SW480 (cell line): ENCODE measurements at places on chromosomes 4 and X.

GRCh38 chrX:16144420-16144819 is 21.1 kb downstream of the GRPR start:
- no peak for DNase-seq

GRCh38 chrX:129654652-129655546 is at the start of gene APLN:
Gene APLN, minus strand, starts transcription at chrX:129654956. Its CDS starts 326 bp downstream, at chrX:129654630.
- peak; percentile 37 for DNase-seq

- peak; percentile 42 for DNase-seq
These were observed 80.3 kb upstream of the DCLK2 start for GRCh38 chr4:149997881-149998421.

DNA sequence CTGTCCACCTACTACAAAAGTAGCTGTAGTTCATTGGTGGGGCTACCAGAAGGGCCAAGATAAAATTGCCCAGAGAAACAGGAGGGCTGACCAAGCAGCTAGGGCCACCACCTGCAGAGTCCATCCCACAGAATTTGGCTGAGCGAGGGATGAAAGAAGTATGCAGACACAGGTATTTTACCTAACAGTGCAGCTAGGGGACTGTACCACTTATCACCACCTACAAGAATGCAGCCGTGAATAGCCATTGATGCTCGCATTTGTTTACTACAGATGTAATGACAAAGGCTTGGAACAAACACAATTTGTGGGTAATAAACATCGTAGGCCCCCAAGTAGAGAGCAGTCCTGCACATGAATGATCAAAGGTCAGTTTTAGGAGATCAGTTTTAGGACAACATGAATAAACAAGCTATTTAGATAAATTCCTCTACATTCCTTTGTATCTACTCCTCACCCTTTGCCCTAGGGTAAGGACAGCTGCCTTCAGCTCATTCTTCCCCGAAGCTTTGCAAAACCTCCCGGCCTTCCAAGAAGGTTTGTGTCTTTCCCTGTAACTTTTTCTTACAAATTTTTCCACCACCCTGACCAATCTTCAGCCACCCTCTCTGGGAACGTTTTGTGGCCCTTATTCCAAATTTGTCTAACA is 49.5 kb downstream of the ZNF718 start:
- no peak for DNase-seq

DNA sequence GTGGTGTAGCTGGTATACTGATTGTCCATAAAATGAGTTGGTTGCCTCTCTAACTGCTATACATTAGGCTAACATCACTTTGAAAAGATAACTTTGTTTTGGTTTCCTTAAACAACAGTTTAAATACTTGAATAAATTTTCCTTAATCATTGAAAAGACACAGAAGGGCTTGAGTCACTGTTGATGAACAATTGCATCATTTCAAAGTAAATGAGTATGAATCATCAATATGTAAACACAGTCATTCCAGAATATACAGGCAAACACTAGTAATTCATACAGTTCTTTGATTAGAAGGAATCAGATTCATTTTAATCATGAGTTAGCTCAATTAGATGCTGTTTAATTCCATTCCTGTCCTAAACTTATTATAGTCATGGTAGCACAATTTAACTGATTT is 160.6 kb downstream of the AFF2 start:
- DNase-seq, result peak; percentile 1

GRCh38 chrX:44415639-44416386 is 72.3 kb upstream of the EFHC2 start:
- no peak for DNase-seq

- no peak for DNase-seq
These were observed 427 bp downstream of the NKX1-1 start for GRCh38 chr4:1405636-1406393.

GRCh38 chr4:111698361-111698760 is 446.9 kb upstream of the FAM241A start:
- DNase-seq, result no peak

DNA sequence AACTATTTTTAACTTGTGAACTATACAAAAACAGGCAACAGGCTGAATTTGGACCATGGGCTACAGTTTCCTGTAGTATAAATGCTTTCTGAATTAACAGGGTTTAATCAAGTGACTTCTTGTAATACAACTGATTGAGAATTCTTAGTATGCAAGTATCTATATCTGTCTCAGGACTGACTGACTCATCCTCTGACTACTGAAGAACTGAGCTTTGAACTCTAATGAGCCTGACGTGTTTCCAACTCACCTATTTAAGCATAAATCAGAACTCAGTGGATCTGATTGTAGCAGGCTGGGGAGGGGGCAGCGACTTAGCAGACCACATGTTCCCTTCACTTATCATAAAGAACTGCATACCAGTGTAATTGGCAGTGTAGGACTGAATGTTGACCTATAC is 7.8 kb downstream of the SPATA4 start:
- no peak for DNase-seq

DNA sequence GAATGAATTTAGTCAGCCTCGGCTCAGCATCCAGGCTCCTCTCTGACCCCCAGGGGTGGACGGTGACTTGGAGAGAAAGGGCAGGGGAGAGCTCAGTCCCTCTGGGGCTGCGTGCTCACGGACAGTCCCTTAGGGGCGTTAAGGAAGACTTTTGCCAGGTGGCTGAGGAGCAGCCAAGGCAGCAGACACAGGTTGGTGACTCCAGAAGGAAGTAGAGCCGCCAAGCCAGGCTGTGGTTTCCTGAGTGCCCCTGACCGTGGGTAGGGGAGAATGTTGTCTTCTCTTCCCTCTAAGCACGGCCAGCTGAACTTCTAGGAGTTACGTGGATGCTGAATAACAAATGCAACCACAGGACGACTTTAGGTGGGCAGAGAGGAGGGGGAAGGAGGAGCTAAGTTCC is 91.0 kb upstream of the MTM1 start:
- DNase-seq, result no peak

GRCh38 chr4:141301216-141301615 is 80.5 kb downstream of the ZNF330 start:
- DNase-seq, result no peak

GRCh38 chr4:13476915-13477314 is 7.2 kb downstream of the RAB28 start:
- no peak for DNase-seq

- DNase-seq, result no peak
These were observed 1056.7 kb downstream of the STIM2 start for GRCh38 chr4:27917381-27917780.

DNA sequence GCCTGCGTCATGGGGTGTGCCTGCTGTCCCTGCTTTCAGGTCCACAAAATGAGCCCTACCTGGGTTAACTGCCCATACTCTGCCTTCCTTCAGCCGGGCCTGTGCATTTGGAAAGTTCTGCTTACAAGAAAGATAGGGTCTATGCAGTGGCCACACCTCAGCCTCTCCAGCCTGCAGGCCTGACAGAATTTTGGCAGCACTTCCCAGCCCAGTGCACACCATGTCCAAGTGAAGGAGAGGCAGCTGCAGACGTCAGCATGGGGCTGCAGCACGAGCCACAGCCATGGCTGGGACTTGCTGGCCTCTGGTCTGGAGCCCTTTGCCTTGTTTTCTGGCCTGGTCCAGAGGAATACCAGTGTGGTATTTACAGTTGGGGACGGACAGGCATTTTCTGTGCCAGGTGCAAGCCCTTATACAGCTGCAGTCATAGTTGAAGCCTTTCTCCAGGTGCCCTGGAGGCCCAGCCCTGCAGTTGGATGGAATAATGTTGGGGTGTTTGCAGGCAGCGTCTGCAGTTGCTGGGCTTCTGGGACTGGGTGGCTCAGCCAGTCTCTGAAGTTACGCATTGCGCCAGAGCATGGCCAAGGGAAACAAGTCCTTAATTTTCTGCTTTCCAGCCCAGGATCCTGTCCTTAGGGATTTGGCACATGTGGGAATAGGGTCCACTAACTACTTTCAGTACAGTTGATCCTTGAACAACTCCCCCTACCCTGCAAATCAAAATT is 26.2 kb downstream of the JADE1 start:
- DNase-seq, result no peak
